ENCODE measurements at places on chromosomes 11 and 22. TPM values are rescaled to one million over a fixed set of nuclear protein-coding genes. Genes with fewer than 3 reads are reported as not detected.

DNA sequence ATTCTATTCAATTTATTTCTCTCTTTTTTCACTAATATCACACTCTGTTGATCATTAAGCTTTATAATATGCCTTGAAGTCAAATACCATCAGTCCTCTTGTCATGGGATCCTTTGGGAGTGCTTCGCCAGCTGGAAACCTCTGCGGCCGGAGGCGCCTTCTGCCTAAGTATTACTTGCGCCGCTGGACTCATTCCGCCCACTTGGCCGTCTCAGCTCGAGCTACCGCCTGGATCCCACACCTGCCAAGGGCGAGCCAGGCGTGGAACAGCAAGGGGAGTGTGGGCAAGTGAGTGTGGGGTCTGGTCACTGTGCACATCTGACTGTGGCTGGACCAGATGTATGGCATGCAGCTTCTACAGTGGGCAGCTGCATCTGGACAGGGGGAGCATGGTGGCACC, 9.1 kb upstream of the MAP6 start:
- no peak for DNase-seq

DNA sequence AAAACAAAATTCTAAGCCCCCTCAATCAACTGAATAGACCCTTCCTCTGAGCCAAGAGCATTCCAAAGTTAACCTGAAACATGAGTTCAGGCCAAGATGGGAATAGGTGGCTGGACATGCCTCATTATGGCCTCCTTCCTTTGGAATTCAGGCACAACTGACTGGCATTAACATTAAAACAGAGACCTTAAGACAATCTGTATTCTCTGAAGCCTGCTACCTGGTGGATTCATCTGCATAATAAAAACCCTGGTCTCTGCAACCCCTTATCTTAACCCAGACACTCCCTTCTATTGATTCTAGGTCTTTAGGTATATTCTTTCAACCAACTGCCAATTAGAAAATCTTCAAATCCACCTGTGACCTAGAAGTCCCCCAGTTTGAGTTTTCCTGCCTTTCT, 66.3 kb downstream of the JRKL start:
- DNase-seq, result no peak

GRCh38 chr11:62008193-62008592, 40.8 kb upstream of the FTH1 start:
- no peak for DNase-seq

DNA sequence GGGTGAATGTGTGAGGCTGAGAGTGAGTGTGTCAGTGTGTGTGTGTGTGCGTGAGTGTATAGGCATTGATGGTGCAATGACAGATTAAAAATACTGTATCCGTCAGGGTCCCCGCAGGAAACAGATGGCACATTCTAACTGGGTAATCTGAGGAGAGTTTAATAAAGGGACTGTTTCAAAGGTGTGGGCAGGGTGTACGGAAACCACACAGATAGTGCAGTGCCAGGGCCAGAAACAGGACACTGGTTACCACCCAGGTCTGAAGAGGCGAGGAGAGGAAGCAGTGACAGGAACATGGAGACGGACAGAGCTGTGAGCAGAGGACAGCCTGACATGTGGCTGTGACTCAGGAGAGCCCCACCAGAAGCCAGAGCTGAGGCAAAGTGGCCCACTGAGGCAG, 16.5 kb downstream of the P2RX3 start:
- DNase-seq, result no peak

- DNase-seq, result no peak
Observed at GRCh38 chr11:69308491-69308911, 14.5 kb downstream of the MYEOV start.

DNA sequence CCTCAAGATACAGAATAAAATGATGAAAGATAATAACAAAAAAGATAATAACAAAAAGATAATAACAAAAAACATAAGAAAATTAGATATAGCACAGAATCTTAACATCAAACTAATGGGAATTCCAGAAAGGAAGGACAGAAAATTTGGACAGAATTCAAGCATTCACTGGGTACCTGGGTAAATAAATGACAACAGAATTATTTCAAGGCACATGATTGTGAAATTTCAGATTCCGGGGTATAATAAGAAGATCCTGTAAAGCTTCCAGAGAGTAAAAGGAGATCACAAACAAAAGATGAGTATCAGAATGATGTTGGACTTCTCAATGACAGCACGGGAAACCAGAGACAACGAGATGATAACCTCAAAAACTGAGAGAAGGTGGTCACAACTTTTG, 42.1 kb upstream of the OR9Q1 start:
- no peak for DNase-seq

GRCh38 chr11:19689281-19690000, 23.2 kb upstream of the NAV2 start:
- no peak for DNase-seq

GRCh38 chr11:72173291-72173690, 18.6 kb upstream of the FOLR1 start:
- no peak for DNase-seq

- no peak for DNase-seq
Observed at GRCh38 chr11:108571001-108571400, 22.6 kb downstream of the EXPH5 start.

DNA sequence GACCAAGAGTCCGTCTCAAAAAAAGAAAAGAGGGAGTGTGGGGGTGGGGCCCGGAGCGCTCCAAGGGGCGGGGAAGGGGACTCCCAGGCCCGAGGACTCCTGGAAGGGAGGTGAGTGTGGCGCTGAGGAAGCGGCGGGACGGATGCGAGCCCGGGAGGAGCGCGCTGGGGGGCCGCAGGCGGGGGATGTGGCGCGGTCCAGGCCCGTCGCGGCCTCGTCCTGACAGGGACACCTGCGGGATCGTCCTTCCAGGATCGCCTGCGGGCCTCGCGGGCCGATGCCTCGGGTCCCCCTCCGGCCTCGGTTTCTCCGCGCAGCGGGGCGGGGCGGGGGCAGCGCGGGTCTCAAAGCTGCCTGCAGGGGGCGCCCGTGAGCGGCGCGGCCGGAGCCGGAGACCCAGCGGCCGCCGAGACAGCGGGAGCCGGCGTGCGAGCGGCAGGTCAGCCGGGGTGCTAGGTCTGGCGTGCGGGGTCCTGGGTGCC, 3.8 kb upstream of the ADORA2A start:
- no peak for DNase-seq

Gene RBM14
- total RNA-seq, result 42.8 TPM

Measured in A172 (cell line).